ENCODE measurements at places on chromosomes 6 and 20.

GRCh38 chr6:149779644-149779963 is 30.1 kb downstream of the PCMT1 start:
- no peak for DNase-seq

GRCh38 chr6:47004463-47004862 is 37.7 kb downstream of the ADGRF1 start:
- DNase-seq: no peak

DNA sequence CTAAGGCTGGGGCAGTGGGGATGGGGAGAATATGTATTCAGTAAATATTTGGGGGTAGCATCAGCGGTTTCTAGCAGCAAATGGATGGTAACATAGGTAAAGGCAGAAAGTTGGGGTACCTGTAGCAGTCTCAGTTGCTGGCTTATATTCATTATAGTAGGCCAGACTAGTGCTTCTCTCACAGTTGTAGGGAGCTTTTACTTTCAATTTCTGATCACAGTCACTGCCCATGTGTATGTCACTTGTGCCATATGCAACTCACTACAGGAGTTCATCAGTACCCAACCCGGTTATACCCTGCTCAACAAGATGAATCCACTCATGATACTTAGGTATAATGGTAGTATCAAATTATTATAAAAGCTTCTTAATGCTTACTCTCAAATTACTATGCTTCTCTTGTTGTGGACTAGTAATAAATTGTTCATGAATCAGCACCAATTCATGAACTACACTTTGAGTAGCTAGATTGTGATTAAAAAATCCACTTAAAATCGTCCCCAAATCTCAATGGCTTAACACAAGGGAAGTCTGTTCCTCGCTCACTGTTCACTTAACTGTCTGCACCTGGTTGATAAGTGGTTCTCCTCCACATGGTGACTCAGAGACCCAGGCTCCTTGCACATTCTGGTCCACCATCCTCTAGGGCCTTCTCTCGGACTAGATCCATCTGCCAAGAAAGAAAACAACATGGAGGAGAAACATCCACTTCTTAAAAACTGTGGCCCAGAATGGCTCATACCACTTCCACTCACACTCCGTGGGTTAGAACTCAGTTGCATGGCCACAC is 31.3 kb upstream of the MYLIP start:
- DNase-seq: no peak

DNA sequence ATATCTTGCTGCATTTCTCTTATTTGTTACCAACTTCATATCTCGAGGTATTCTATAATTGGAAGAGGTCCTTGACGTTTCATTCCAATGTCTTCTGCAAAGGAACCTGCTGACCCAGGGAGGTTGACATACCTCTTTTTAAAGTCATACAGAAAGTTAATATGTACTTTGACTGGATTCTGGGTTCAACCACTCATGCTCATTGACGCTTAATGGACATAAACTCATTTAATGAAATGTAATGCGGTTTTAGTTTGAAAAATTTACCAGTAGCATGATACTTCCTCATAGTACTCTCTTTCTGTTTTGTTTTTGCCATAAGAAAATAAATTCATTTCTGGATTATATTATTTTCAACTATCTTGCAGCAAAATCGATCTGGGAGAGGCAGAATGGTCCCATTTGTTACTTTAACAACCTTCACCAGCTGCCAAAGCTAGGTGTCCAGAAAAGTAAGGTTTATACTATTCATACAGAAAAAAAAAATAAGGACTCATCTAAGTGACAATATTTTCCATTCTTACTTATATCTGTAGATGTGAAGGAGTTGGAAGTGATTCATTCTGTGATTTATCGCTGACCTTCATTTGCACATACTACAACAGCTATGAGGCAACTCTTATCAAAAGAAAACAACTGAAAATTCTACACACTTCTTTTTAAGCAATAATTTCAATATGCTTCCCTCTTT is 101.6 kb downstream of the ATXN1 start:
- DNase-seq: no peak

- DNase-seq: no peak
Measured at GRCh38 chr6:36127462-36128016, 2.8 kb upstream of the MAPK13 start.

DNA sequence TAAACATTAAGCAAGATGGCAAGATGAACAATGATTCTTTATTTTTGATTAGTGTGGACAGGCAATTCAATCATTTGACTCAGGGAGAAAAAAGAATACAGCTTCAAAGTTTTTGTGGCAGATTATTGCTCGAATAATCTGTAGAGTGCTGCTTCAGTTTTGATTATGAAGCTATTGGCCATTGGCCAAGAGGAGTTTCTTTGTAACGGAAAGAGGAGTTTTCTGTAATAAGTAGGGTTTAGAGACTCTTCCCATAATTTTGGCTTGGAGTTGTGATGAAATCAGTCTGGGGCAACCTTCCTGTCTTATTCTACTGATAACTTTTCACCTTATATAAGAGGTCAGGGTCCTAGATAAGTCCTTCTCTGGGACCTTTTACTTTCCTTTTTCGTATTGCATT is 256.7 kb upstream of the RAB32 start:
- no peak for DNase-seq

- DNase-seq: no peak
Measured at GRCh38 chr6:157380458-157380778, 572 bp upstream of the ZDHHC14 start.

DNA sequence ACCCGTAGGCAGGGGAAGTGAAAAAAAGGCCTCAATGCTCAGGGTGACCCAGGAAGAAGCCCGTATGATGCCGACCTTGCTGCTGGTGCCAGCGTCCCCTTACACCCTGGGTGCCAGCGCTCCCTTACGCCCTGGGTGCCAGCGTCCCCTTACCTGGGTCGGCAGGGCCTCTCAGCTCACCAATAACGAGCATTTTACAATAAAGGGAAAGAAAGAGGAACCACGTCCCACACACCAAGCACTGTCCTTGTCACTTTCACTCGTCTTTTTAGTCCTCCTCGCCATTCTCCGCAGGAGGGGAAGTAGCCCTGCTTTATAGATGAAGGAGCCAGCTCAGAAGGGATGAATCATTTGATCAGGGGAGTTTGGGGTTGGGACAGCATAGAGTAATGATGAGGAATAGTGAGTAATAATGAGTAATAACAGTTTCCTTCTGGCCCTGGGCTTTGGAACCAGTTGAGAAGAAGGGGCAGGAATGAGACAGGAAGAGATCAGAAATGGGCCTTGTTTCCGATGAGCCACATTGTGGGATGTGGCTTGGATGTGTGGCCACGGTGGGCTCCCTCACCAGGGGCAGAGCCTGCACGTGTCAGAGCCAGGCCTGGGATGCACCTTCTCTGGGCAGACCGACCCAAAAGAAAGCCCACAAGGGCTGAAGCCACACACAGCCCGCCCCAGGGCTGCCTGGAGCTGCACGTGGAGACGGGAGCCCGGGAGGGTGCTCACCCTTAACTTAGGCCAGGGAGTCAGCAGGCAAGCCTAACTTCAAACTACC is 75.7 kb downstream of the SYNJ2 start:
- DNase-seq: no peak

Data from activated T-helper 1 cell treated with anti-CD3 and anti-CD28 coated beads, Interleukin-2, amount 50 U/mL, for 16 hours (primary cell).